NCI-H187 (cell line): ENCODE measurements at places on chromosomes 13 and 19.
A peak's percentile ranks its signal among the peaks of the same experiment; 100 is the strongest.

GRCh38 chr19:23996549-23996948, 81.9 kb downstream of the ZNF726 start:
- no peak for DNase-seq

GRCh38 chr13:80215368-80215767, 125.6 kb downstream of the SPRY2 start:
- no peak for DNase-seq

- no peak for DNase-seq
Measured at GRCh38 chr13:45799451-45799850, 52.1 kb downstream of the SIAH3 start.

- no peak for DNase-seq
Measured at GRCh38 chr13:98479496-98480003, 97.4 kb downstream of the STK24 start.

- DNase-seq: no peak
Measured at GRCh38 chr13:99356012-99356261, 48.7 kb upstream of the GPR183 start.

DNA sequence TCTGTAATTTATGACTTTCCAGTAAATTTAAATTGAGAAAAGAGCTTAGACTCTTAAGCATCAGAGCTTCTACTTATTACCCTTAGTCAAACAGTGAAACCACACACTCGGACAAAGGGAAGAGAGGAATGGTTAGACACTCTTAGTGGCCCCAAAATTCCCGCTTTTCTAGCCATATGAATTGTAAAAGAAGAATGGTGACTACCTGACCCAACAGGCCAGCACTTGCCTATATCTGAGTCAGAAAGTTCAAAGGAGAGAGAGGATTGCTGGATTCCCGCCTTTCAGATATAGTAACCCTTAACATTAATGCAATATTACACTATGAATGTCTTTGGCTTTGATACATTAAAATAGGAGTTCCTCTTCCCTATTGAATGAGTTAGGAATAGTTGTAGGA, 317.3 kb downstream of the PCDH17 start:
- DNase-seq: no peak

- no peak for DNase-seq
Measured at GRCh38 chr13:64007339-64007738, 2591.7 kb upstream of the PCDH20 start.

DNA sequence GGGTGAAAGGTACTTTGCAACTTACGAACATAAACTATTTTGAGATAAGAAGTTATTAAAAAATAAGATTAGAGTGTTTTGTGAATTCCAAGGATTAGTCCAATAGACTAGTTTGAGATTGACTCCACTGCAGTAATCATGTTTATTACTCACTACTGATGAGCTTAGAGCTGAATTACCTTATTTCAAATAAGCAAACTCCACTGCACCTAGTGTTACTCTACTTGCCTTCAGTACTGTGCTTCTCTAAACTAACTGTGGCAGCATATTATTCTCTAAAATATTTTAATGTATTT, 111.7 kb downstream of the MIPEP start:
- no peak for DNase-seq

- DNase-seq: peak; percentile 61
Measured at GRCh38 chr13:42401376-42401775, 129.4 kb downstream of the AKAP11 start.

GRCh38 chr13:41383386-41383785, 72.3 kb downstream of the NAA16 start:
- no peak for DNase-seq

DNA sequence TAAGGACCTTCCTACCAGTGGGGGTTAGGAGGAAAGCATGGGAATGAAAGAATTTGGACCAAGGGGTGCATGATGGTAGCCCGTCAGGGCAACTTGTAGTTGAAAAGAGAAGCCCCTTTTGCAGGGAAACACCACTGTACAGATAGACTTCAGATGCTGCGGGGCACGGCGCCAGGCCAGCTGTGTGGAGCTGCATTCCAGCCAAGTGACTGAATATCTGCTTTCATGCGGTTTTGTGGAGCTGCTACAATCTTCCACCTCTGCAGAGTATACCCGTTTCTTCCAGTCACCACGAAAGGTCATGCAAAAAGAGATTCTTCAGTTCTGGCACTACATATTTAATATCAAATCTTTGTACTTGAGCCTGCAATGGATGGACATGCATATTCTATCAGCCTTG, 104.7 kb downstream of the RGCC start:
- DNase-seq: no peak

DNA sequence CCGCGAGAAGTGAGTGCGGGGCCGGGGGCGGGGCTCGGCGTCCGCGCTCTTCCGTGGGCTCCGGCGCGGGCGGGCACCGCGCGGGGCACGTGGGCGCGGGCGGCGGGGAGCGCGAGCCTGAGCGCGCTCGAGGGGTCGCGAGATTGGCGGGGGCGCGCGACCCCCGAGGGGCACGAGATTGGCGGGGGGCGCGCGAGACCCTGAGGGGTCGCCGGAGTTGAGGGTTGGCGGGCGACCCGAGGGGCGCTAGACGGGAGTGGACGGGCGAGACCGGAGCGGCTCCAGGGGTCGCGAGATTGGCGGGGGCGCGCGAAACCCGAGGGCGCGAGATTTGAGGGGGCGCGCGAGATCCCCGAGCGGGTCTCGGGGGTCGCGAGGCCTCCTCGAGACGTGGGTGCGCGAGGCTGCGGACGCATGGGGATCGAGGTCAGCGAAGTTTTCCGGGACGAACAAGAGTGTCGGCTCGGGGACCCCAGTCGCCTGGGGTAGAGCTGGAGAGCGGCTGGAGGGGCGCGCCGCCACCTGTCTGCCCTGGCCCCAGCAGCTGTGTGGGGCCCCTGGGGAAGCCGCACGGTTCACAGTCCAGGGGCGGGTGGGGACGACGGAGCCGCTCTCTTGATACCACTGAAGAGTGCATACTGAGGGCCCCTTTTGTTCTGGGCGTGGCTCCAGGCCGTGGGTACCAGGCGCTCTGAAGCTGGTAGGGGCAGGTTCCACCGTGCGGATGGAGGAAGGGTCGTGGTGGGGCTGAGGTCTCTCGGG, 682 bp downstream of the SSBP4 start:
- DNase-seq: no peak

DNA sequence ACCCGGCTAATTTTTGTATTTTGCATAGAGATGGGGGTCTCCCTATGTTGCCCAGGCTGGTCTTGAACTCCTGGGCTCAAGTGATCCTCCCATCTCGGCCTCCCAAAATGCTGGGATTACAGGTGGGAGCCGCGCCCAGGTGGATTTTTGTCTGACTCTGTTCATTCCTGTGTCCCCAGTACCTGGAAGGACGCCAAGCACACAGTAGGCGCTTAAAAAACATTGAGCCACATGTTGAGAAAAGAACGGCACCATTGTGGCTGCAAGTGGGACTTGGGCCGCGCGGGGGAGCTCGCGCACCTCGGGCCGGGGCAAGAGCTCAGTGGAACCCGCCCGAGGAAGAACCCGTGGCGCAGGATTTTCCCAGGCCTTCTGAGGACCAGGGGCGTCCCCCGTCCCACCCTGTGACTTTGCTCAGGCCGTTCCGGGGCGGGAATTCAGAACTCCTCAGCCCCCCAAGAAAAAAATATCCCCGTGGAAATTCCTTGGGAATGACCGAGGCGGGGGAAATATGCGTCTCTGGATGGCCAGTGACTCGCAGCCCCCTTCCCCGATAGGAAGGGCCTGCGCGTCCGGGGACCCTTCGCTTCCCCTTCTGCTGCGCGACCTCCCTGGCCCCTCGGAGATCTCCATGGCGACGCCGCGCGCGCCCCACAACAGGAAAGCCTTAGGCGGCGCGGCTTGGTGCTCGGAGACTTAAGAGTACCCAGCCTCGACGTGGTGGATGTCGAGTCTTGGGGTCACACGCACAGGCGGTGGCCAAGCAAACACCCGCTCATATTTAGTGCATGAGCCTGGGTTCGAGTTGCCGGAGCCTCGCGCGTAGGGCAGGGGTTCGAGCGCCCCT, 1.4 kb upstream of the ICAM1 start:
- no peak for DNase-seq

GRCh38 chr13:106522112-106522705, 13.3 kb downstream of the EFNB2 start:
- no peak for DNase-seq

DNA sequence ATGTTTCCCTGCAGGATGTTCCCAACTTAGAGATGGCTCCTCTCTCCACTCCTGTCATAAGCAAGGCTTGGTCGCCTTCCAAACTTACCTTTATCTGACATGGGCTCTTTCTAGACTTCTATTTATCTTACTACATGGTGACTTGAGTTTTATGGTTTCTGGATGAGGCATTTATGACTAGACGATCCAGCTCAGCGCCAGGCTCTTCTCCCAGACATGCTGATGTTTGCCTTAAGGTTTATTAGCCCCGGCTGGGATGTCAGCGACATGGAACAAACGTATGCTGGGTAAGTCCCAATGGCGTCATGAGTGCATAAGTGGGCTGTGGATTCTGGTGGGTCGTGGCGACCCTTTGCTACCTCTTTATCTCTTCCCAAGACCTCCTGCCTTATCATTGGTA, 39.8 kb upstream of the SLC15A1 start:
- no peak for DNase-seq

DNA sequence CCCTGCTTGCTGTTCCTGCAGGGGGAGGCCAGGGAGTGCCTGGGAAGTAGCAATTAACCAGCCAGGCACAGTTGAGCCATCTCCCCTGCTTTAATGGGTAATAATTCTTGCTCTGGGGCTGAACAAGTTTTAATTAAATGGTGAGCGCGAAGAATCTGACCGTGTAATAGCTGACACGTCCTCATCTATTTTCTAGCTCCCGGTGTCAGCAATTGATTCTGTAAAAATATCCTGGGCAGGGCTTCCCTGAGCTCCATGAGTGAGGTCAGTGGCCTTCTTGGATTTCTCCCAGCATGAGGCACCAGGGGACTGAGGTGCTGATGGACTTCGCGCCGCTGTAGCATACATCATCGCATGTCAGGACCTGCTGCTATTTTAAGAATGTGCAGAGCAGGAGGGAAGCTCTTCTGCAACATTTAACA, 26.9 kb downstream of the SIPA1L3 start:
- no peak for DNase-seq

- no peak for DNase-seq
Measured at GRCh38 chr19:10518444-10519361, 1.5 kb upstream of the S1PR5 start.

- DNase-seq: no peak
Measured at GRCh38 chr13:113033054-113033850, 64.2 kb downstream of the MCF2L start.

GRCh38 chr19:13104360-13104847, 1.7 kb upstream of the LYL1 start:
- no peak for DNase-seq

GRCh38 chr19:7326105-7326877, 22.4 kb upstream of the ARHGEF18 start:
- no peak for DNase-seq

GRCh38 chr13:112737294-112737693, 47.5 kb downstream of the ATP11A start:
- DNase-seq: no peak

- no peak for DNase-seq
Measured at GRCh38 chr19:16585094-16585801, 13.0 kb upstream of the SLC35E1 start.

DNA sequence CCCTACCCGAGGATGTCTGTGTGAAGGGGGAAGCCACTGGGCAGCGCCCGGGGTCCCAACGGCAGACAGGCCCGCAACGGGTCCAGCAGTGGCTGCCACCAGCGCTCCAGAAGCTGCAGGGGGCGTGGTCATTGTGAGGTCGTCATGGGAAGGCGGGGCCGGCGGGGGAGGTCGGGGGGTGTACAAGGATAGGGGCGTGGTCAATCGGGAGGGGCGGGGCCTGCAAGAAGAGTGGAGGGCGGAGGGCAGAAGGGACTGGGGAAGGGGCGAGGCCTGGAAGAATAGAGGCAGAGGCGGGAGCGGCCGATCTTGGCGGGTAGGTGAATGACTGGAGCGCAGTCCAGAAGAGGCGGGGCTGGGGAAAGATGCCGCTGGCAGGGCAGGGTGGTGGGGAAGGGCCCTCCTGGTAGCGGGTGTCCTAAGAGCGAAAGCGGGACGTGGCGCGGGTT, 4.4 kb downstream of the FUZ start:
- DNase-seq: peak; percentile 93

DNA sequence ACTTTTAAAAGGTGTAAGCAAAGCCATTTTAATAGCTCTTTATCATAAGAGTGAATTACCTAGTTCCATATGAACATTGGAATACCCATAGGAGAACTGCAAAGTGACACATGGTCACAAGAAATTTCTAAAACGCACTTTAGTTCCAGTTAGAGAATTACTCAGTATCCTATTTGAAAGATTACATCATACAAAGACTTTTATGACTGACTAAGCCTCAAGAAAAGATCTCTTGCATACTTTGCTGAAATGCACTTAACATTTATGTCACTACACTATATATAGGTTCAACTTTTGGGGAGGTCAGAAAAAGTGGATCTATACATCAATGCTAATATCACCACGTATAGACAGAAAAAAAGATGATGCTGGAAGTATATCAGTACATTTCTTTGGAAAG, 7.1 kb downstream of the PCDH9 start:
- no peak for DNase-seq

GRCh38 chr13:111115965-111116521, 933 bp downstream of the ARHGEF7 start:
- no peak for DNase-seq

DNA sequence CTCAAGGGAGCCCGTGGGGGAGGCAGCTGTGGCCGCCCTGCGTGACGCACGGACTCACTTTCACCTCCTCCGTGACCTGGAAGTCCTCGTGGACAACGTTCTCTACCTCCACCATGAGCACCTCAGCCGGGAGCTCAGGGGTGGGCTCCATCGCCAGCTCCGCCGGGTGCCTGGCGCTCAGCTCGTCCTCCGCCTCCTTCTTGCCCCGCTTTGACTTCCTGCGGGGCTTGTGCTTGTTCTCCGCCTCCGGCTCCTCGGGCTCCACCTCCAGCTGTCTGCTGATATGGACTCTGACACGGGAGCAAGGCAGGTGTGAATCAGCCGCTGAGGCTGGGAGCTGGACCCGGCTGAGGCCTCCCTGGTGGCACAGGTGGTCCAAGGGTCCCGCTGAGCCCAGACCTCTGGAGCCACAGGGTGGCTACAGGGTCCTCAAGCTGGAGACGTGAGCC, 8.2 kb downstream of the LONP1 start:
- DNase-seq: no peak

DNA sequence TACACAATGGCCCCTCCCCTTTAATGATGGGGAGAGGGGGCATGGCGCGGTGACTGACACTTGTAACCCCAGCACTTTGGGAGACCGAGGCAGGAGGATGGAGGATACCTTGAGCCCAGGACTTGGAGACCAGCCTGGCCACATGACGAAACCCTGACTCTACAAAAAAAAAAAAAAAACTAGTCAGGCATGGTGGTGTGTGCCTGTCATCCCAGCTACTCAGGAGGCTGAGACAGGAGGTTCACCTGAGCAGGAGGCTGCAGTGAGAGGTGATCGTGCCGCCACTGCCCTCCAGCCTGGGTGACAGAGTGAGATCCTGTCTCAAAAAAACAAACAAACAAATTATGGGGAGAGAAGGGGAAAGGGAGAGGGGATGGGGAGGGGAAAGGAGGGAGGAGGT, 13.8 kb upstream of the ZBTB7A start:
- DNase-seq: no peak

- no peak for DNase-seq
Measured at GRCh38 chr19:45419396-45419795, 4.3 kb downstream of the ERCC1 start.
